ENCODE measurements at places on chromosomes 6 and 20. TPM values are rescaled to one million over a fixed set of nuclear protein-coding genes. Genes with fewer than 3 reads are reported as not detected.

The ZBTB24 gene
- 2.6 TPM for total RNA-seq

The SSTR4 gene
- not detected for total RNA-seq

The ALDH8A1 gene
- total RNA-seq = not detected

The STMND1 gene
- not detected for total RNA-seq

The NKAIN4 gene
- not detected for total RNA-seq

The ZFP57 gene
- not detected for total RNA-seq

The MCM3 gene
- 21.7 TPM for total RNA-seq

The DSTN gene
- total RNA-seq = 865 TPM

The NNAT gene
- 0.19 TPM for total RNA-seq

The FLRT3 gene
- 0.22 TPM for total RNA-seq

The NEURL2 gene
- total RNA-seq = 5.0 TPM

The TTK gene
- total RNA-seq = 0.43 TPM

The OPRM1 gene
- total RNA-seq = not detected

The DEF6 gene
- total RNA-seq = 2.8 TPM

The ANKRD66 gene
- total RNA-seq = not detected

The SEL1L2 gene
- 1.7 TPM for total RNA-seq

The SAMD5 gene
- total RNA-seq = 0.51 TPM

The MAP7 gene
- 3.2 TPM for total RNA-seq

The COL21A1 gene
- total RNA-seq = 20.0 TPM

The UBE2V1 gene
- total RNA-seq = 74.3 TPM

The GPLD1 gene
- total RNA-seq = 1.1 TPM

The CCR6 gene
- not detected for total RNA-seq

The SLC12A5 gene
- not detected for total RNA-seq

Measured in Right ventricle myocardium inferior (tissue), 1 donor.